A549 (cell line): ENCODE measurements at places on chromosomes 4 and X.

- peak; percentile 71 for DNase-seq
Measured at GRCh38 chrX:2351321-2351720, 149.5 kb downstream of the DHRSX start.

GRCh38 chr4:15318621-15319348 lies 109.0 kb upstream of the C1QTNF7 start:
- DNase-seq, result no peak

GRCh38 chr4:151324124-151324751 lies 1.2 kb downstream of the SH3D19 start:
- peak; percentile 10 for DNase-seq

DNA sequence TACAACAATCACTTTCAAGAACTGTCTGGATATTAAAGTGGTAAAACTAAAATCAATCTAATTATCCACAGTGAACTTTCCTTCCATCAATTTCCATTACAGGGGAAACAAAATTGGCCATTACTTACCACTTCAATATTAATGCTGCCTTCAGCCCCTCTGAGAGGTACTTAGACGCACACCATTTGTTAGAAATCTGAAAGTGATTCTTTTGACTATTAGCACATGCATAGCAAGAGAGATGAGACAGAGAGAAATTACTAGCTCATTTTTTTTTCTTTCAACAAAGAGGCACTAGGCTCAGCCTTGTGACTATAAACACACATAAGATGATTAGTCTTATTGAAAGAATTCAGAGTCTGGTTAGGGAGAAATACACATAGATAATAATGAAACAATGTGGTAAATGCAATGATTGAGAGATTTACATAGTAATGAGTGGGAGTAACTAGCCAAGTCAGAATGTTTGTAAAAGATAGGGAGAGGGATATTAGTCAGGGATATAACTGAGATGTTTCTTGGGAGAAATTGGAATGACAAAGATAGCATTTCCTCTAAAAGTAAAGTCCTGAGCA lies 93.3 kb downstream of the YIPF7 start:
- DNase-seq, result no peak

DNA sequence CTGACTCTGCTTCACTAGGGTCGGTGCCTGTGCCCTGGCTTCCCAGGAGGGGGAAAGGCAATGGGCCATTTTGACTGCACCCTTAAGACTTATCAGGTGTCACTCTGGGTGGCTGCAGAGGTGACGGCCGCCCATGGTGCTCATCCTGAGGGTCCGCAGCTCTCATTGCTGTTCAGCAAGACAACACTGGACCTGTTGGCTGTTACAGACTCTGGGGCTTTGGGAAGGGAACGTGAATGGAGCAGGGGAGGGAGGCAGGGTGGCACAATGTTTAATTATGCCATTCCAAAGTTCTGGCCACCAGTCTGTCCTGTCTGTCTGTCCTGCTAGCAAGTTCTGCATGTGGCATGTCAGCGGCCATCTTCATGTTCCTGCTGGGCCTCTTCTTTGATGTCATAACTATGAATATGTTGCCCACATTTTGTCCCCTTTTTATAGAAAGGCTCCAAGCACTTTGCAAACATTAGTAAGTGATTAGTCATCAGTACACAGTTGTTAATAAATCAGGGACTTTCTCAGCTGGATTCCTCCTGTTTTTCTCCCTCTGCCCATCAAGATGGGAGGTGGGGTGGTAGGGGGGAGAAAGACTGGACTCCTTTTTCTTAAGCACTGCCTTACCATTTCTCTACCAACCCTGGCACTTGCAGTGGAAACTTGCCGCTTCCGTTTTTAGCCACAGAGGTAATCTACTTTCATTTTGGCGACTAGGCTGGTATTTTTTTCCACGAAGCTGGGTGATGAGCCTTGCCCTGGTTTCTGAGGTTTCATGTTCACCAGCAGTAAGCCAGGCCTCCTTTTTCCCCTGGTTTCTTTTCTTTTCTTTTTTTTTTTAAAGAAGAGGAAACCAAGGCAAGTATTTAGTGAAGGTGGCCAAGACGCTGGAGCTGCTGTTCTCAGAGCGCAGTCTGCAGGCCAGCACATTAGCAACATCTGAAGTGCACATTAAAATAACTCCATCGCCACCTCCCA lies 88.6 kb upstream of the TRIM2 start:
- peak; percentile 69 for DNase-seq

- DNase-seq, result no peak
Measured at GRCh38 chrX:15170927-15171326, 99.0 kb downstream of the ASB9 start.

GRCh38 chrX:48492293-48492910 lies 16.4 kb upstream of the PORCN start:
- DNase-seq, result no peak

- no peak for DNase-seq
Measured at GRCh38 chr4:88962396-88962795, 94.6 kb downstream of the FAM13A start.

- no peak for DNase-seq
Measured at GRCh38 chr4:54005475-54005874, 58.9 kb downstream of the CHIC2 start.

GRCh38 chr4:121838136-121838535 lies 14.5 kb upstream of the CCNA2 start:
- DNase-seq, result no peak

GRCh38 chrX:92232182-92232581 lies 453.0 kb downstream of the PCDH11X start:
- DNase-seq, result peak; percentile 4

GRCh38 chrX:149937871-149938426 lies 342 bp downstream of the EOLA2 start:
- no peak for DNase-seq

GRCh38 chr4:7043284-7044136 lies at the start of gene TADA2B:
Gene TADA2B (plus strand): TSS chr4:7043372. CDS start chr4:7043580, 208 bp downstream.
- DNase-seq, result peak; percentile 22

GRCh38 chrX:74521961-74522751 lies 92.3 kb downstream of the RLIM start:
- no peak for DNase-seq

- DNase-seq, result peak; percentile 8
Measured at GRCh38 chrX:3815896-3816664, 102.6 kb upstream of the PRKX start.

GRCh38 chr4:73859614-73860088 lies 6.6 kb downstream of the PF4V1 start:
- DNase-seq, result no peak

DNA sequence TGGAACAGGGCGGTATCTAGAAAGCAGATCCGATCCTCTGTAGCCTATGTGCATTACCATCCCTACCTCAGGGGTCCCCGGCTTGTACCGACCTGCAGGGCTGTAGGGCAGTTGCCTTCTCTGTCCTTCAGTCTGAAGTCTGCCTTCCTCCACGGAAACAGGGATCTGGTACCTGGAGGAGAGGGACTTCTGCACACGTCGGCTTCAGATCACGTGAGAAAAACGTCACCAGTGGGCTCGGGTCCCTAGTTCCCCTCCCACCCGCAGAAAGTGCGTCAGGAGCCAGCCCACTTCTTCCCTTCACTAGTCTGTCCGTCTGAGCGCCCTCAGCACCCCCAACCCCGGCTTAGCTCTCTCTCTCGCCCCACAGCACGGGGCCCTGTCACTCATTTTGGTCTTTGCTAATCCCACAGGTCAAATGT lies at the start of gene TCEAL5:
TSS of gene TCEAL5 (minus strand) at position 170 of the 422 bp plus-strand sequence. CDS start 2,187 bp downstream, outside the sequence.
- no peak for DNase-seq

- DNase-seq, result peak; percentile 1
Measured at GRCh38 chr4:92303621-92304027, at the start of gene GRID2. Gene GRID2 (plus strand): TSS chr4:92303966.

DNA sequence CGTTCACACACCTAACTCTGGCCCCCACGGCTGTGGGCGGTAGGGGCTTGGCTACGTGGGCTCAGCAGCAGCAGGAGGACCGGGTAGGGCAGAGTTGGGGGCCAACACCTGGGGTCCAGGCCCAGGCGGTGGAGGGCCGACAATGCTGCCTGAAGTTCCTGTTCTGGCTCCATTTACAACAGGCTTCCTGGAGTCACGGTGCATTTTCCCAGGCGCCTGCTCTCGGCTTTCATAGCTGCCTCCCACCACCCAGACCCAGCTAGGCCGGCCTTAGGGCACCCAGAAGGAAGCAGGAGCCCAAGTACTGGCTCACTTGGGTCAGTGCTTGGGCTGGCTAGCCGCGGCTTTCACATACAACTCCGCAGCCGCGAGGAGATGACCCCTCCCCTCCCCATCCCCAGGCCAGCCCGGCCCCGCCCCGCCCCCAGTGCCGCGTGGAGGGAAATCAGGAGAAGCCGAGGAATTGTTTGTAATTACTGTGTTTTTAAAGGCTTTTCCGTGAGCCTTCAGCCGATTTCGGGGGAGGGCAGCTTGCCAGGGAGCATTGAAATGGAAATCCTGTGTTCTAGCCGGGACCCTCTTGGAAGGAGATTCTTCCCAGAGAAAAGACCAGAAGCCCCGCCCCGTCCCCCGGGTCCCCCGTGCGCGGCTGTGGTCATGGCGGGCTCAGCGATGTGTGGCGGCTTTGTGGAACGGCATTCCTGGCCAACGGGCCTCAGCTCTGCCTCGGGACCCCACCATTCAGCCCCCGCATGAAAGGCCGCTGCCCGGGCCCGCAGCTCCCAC lies 28.5 kb downstream of the PJA1 start:
- no peak for DNase-seq

- no peak for DNase-seq
Measured at GRCh38 chr4:128060121-128060698, 902 bp upstream of the LARP1B start.

DNA sequence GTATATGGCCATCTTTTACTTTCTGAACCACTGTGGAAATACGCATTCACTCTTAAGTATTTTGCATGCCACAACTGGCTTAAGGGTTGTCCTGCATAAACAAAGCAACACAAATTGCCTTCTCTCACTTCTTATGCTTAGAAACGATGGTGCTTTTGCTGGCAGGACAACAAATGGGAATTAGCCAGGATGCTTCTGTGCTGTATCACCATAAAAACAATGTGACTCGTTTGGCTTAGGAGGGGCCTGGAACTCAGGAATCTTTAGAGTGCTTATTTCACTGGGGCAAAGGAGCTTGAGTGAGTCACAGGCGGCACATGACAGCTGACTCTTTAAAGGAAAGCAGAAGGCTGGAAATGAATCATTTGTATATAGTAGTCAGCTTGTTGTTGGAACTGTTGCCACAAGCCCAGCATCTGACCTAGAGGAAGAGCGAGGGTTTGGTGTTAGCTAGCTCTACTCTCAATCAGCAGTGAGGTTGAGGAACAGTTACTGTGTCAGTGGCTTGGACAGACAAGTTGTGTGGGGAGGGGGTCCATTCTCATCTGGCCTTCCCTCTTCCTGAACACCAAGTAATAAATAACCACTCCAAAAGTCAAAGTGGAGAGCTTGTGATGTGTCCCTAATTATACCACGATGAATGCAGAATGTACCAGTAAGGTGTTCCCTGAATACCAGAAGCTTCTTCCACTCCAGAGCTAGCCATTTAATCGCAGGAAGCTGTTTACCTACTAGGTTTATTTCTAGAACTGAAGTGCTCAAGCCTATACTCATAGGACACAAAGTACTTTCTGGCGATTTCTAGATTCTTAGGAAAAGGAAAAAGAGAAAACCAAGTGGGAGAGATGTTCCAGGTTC lies 293.1 kb downstream of the CAMK2D start:
- peak; percentile 79 for DNase-seq

GRCh38 chr4:82739287-82740190 lies 59.1 kb downstream of the SCD5 start:
- DNase-seq, result peak; percentile 73

GRCh38 chr4:8794491-8794890 lies 77.1 kb downstream of the HMX1 start:
- no peak for DNase-seq

DNA sequence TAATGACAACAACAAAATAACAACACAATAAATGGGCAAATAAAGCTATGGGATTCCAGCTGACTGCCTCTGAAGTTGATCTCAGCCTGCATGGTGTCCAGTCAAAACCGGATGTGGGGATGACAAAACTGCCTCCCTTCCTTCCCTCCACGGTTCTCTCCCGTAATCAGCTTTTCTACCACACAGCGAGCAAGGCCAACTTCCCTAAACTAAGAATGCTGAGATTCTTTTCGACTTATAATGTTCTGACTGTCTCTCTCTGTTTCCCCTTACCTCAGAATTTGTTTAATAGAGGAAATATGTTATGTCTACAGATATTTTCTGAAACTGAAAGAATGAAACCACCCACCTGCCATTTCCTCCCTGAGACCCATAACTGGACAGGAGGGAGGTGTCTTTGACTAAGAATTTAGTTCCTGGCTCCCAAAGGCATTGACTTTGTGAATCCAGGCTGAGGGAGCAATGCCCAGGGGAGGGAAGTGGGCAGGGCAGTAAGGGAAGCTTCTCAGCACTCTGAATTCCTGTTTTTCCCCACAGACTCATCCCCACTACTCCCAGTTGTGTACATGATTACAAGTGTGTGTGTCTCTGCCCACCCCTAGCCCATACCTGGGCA lies 1.0 kb upstream of the TLR1 start:
- DNase-seq, result no peak
